A172 (cell line): ENCODE measurements at places on chromosomes 5 and 9.

DNA sequence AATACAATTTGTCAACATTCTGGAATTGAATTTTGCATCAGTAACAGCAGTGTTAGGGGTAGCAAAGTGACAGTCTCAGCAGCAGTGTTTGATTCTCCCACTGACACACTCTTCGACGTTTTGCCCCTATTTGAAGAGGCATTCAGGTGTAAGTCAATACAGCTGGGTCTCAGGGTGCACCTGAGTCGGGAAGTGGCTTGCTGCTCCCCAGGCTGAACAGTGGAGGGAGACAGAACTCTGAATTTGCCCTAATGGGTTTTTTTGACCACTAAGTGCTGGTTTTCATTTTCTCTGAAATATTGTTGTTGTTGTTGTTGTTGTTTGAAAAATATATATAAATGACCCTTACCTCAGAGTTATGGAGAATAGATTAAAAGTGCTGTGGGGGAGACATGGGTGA lies 223.2 kb downstream of the TLR4 start:
- no peak for DNase-seq

GRCh38 chr5:96822686-96823459 lies 15.1 kb upstream of the ERAP1 start:
- no peak for DNase-seq

GRCh38 chr5:77180167-77181081 lies 30.1 kb upstream of the PDE8B start:
- DNase-seq, result no peak

DNA sequence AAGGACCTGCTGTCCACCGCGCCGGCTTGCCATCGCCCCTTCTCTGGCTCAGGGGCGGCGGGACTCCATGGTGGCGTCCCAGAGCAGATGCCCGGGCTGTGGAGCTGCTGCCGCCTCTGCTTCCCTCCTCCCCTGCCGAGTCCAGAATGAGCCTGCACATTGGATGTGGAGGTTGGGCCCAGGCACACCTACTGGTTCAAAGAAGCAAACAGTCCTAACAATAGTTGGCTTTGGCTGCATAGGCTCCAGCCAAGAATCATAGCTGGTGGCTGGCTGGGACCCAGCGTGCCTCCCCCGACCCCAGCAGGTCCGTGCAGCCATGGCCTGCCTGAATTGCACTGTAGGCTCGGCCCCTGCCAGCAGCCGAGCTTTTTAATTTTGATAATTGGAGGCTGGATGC lies 25.8 kb downstream of the ADAMTSL2 start:
- no peak for DNase-seq

DNA sequence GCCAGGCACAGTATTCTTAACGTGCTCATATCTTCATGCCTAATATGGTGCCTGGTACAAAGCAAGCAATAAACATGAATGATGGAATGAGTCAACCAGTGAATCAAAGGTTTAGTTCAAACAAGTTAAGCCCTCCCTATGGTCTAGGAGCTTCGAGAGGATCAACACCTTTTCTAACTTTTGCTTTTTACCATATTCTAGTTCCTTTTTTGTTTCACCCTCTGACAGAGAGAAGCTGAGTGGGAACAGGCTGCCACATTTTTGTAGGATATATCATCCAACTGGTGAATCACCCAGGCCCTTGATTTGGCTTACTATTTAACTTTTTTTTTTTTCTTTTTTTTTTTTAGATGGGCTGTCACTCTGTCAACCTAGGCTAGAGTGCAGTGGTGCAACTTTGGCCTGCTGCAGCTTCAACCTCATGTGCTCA lies 39.3 kb upstream of the TNC start:
- DNase-seq, result peak; percentile 93

- DNase-seq, result no peak
Measured at GRCh38 chr5:140106805-140107311, 7.1 kb upstream of the PURA start.

GRCh38 chr5:28576022-28576421 lies 1537.6 kb upstream of the CDH9 start:
- peak; percentile 6 for DNase-seq

DNA sequence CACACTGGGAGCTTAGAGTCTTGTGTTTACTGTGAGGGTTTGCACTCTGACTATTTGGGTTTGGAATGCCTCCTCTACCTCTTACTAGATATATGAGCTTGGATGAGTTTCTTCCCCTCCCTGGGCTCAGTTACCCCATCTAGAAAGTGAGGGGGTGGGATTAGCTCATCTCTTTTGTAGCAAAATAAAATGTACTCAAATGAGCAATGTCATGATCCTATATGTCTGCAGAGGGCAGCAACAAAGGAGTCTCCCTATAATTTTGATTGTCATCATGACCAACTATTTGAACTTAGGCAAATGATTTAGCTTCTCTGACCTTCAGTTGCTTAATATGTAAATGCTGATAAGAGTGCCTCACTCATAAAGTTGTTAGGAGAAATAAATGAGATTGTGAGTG lies 109.0 kb downstream of the DPYSL3 start:
- DNase-seq, result no peak

- no peak for DNase-seq
Measured at GRCh38 chr9:119086590-119086989, 282.6 kb downstream of the BRINP1 start.

GRCh38 chr5:54705994-54706653 lies 188.6 kb downstream of the SNX18 start:
- DNase-seq, result no peak

DNA sequence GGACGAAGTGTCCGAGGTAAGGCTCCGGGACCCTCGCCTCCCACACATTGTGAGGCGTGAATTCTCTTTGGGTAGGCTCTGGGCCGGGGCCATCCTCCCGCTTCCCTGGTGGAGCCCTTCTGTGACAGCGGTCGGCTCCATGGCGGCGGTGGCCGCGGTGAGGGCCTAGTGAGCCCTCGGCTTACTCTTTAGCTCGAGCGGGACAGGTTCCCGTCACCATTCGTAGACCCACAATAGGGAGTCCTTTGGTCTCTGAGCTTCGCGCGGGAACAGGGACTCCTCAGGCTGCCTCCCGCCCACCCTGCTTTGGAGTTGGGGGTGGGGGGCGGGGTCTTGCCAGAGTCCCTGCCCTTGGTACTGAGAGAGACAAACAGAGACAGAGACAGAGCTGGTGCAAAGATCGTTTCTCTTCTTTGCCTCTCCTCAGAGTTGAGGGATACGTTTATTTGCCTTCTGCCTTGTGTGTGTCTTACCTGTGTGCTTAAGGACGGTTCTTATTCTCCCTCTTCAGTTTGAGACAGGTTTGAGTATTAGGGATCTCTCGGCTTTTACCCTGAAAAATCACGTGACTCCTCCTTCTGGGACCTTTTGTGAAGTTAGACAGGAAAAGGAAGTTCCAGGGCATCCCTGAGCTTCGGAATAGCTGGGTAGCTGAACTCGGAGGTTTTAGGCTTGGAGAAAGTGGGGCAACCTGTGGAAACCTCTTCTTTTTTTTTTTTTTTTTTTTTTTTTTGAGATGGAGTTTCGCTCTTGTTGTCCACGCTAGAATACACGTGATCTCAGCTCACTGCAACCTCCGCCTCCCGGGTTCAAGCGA lies 833 bp downstream of the ANKHD1 start:
- DNase-seq, result peak; percentile 45

- DNase-seq, result no peak
Measured at GRCh38 chr5:73384861-73385260, 63.7 kb downstream of the FOXD1 start.

DNA sequence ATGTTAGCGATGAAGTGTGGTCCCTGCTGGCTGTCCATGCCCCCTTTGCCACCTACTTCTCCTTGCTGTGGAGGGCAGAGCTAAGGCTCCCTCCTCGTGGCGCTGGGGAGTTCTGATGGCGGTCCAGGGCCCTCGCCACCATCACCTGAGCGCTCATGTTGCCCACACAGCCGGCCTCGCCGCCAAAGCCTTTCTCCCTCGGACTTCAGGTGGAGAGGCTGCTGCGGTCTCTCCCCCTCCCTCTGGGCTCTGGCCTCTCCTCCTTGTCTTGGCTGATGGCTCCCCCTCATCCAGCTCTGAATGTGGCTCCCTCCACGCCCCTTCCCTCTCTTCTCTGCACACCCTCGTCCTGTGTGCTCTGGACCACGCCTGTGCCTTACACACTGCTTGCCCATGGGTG lies 14.5 kb upstream of the LPCAT1 start:
- DNase-seq, result no peak

DNA sequence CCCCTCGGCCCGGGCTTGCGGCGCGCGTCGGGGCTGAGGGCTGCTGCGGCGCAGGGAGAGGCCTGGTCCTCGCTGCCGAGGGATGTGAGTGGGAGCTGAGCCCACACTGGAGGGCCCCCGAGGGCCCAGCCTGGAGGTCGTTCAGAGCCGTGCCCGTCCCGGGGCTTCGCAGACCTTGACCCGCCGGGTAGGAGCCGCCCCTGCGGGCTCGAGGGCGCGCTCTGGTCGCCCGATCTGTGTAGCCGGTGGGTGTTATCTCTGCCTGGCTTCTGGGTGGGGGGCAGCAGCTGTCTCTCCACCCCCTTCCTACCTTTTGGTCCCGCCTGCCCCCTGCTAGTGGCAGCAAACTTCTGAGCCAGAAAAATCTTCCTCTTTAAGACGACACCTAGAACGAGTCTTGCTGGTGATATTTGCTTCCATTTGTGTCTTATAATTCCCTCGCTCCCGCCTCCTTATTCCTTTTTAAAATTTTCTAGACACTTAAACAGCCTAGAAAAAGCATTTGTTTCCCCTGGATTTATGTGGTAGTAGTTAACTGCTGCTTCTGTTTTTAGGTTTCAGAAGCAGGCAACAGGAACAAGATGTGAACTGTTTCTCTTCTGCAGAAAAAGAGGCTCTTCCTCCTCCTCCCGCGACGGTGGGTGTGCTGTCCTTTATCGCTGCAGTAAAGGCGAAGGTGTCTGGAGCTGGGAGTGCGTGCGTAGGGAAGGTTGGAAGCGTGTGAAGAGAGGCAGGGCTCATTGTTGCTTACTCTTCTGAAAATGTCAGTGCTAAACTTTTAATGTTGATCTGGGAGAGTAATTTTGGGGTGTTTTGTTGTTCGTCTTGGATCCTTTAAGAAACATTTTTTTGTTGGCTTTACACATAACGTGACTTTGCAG lies 554 bp downstream of the JAK2 start:
- peak; percentile 42 for DNase-seq

GRCh38 chr5:11822598-11822997 lies 81.6 kb downstream of the CTNND2 start:
- DNase-seq, result no peak

DNA sequence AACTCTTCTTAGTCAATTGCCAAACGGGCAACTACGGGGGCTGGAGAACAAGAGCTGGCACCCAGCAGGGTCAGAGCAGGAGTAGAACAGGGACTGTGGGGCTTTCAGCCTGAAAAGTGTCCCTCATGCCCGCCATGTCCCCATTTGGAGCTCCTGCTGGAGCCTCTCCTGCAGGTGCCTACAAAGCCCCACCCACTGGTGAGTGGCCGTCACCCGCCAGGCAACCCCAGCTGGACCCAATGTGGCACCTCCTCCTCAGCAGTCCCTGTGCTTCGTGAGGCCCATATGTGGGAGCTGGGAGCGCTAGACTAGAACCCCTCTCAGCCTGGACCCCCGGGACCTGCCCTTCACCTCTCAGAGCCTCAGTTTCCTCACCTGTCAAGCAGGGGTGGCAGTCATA lies 40.9 kb downstream of the VAV2 start:
- DNase-seq, result no peak

DNA sequence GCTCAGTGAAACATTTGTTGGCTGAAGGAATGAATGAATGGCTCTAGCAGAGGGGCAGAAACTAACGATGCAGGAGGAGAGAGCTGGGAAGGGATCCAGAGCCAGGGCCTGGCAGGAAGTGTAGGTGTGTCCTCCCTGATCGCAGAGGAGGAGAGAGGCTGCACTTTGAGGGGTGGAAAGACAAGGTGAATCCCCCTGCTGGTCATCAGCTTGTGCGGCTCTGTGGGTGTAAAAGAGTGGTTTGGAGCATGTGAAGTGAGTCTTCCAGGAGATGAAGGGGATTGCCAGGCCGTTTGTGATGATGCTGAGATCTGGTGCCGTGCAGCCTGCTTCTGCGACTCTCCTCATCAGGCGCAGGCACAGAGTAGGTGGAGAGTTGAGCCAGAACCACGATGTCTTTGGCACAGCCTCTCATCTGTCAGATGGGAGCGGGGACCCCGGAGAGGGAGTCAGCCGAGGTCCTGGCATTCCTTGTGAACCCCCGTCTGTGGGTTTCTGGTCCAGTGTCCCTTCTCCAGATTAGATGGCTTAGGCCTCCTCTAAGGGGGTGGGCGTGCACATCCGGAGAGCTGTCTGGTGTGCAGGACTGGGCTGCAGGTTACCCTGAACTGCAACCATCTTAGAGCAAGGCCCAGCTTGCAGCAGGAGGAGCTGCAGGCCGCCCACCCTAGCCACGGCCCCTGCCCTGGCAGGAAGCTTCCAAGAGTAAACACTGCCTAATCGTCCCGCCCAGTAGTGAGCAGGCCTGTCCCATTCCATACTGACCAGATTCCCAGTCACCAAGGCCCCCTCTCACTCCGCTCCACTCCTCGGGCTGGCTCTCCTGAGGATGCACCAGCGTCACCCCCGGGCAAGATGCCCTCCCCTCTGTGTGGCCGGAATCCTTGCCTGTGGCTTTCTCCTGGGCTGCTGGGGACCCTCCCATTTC lies at the start of gene ADAMTS13:
Gene ADAMTS13 (plus strand): TSS at position 753 of the 928 bp plus-strand sequence. CDS start 77 bp downstream, at position 830.
- DNase-seq, result peak; percentile 40

GRCh38 chr9:121707477-121708424 lies 56.3 kb downstream of the DAB2IP start:
- no peak for DNase-seq

DNA sequence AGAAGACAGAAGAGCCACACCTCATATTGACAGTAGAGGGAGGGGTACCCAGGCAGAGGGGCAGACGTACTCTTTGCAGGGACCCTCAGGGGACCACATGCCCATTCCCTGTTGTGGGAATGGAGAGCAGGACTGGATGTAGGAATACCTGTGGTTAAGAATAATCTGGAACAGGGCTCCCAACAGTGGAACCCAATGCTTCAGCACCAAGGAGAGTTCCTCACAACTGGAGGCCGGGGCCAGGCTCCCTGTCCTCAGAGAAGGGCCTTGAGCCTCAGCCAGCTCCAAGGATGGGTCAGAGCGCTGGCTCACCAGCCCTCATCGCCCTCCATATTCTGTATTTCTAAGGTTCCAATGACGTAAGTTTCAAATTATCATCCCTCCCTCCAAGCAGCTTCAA lies 7.4 kb upstream of the SHC3 start:
- DNase-seq, result peak; percentile 40

DNA sequence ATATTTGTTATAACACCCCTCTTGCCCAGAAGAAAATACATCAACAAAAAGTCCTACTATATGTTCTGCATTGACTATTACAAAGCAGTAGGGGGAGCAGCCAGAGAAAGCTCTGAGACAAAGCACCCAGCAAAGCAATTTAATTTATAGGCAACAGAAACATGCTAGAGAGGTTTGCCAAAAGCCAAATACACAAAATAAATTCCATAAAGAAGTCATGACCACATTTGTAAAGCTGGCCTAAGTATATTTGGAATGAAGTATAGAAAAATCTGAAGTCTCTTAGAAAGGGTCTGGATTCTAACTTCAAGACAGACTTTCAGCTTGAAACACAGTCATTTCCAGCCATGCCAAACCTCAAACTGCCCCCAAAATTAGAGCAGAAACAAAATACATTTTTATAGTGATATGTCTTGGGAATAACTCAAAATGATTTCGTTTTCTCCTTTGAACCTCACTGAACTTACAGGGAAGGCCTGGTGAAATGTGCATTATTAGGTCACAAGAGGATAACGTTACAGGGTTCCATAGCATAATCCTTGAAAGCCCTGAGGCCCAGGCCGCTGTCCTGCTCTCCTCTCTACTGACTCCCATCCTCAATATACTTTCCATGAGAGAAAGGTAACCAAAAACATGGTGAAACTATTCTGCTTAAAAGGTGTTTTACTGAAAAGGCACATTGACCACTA lies 451.8 kb downstream of the RAB3C start:
- DNase-seq, result peak; percentile 35
